Femur (tissue), 1 donor: ENCODE measurements at places on chromosomes 1 and 21.

DNA sequence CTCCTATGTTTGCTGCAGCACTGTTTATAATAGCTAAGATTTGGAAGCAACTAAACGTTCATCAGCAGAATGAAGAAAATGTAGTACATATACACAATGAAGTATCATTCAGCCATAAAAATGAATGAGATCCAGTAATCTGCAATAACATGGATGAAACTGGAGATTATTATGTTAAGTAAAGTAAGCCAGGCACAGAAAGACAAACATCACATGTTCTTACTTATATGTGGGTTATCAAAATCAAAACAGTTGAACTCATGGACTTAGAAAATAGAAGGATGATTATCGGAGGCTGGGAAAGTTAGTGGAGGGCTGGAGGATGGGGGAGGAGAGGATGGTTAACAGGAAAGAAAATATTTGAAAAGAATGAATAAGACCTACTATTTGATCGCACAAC, 1017.6 kb downstream of the KCNT2 start:
- DNase-seq = no peak

- peak; percentile 71 for DNase-seq
Measured at GRCh38 chr1:41673378-41673777, 188.9 kb upstream of the EDN2 start.

- no peak for DNase-seq
Measured at GRCh38 chr1:73784026-73784425, 413.9 kb downstream of the LRRIQ3 start.

DNA sequence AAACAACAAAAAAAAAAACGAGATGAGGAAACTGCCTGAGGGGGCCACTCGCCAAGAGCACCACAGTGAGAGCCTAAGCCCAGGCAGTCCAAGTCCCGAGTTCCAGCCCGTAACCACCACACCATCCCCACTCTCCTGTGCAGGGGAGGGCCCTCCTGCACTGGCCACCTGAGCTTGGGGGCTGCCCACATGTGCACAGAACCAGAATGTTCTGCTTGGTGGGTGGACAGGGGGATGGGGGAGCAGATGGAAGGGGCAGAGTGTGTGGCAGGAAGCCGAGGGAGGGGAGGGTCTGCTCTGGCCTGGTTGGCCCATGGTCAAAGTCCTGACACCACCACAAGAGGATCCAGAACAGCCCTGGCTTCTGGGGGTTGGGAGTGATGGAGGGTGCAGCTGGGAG, 17.6 kb downstream of the ADPRS start:
- peak; percentile 23 for DNase-seq

GRCh38 chr1:205003358-205004131, 39.5 kb upstream of the CNTN2 start:
- DNase-seq = no peak

GRCh38 chr1:172946814-172947507, 103.8 kb downstream of the TNFSF18 start:
- DNase-seq = no peak

- DNase-seq = peak; percentile 79
Measured at GRCh38 chr1:19448491-19449439, 36.6 kb downstream of the CAPZB start.

DNA sequence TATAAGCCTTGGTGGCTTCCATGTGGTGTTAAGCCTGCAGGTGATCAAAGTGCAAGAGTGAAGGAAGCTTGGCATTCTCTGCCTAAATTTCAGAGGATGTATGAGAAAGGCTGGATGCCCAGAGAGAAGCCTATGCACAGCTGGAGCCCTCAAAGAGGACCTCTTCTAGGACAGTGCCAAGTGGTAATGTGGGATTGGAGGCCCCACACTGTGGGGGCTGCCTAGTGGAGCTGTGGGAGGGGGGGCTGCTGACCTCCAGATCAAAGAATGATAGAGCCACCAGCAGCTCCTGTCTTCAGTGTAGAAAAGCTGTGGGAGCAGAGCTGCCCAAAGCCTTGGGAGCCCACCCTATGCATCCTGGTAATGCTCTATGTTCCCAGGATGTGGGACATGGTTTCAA, 1512.7 kb upstream of the TPTE start:
- no peak for DNase-seq

DNA sequence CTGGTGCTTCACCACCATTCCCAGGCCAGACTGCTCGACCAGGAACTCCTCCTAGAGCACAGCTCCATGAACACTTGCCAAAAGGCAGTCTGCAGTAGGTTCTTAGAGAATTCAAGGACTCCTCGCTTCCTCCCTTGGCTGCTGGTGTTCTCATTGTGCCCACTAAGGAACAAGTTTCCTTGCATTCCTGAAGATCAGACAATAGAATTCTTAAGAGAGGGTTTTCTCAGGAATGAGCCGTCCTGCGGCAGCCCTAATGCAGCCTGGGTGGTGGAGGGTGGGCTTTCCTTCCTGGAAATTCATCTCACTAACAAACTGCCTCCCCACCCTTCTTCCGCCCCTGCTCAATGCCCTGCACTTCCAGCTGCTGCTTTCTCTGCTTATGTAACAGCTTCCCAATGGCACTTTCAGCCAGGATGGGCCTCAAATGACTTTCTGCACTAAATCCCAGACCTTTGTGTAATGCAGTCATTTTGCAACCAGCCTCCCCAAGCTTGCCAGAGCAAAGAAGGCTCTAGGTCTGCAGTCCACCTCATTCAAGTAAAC, 287.9 kb downstream of the PLPP3 start:
- DNase-seq = peak; percentile 37

GRCh38 chr1:107871687-107872395, 93.1 kb downstream of the VAV3 start:
- DNase-seq = no peak

- DNase-seq = peak; percentile 65
Measured at GRCh38 chr1:244049162-244050013, 1.7 kb upstream of the ZBTB18 start.

- DNase-seq = no peak
Measured at GRCh38 chr1:167003711-167004110, 14.6 kb downstream of the MAEL start.

- no peak for DNase-seq
Measured at GRCh38 chr1:91894036-91894761, 8.2 kb upstream of the TGFBR3 start.

DNA sequence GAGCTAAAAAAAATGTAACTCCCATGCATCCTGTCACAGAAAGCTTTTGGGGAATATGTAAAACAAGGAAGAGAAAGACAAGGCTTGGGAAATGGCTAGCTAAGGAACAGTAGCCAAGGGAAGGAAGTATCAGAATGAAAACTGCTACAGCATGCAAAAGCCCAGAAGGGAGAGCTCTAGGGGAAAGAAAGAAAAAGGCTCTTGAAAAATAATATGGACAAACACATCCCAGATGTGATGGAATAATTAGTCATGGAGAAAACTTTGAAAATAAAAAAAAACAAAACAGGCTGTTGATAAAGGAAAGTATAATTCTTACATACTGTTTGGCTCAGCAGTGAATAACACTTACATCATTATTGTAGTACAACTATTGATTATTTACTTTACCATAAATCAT, 47.9 kb upstream of the VCAM1 start:
- no peak for DNase-seq

GRCh38 chr21:17416139-17416538, 96.7 kb upstream of the CXADR start:
- DNase-seq = no peak

DNA sequence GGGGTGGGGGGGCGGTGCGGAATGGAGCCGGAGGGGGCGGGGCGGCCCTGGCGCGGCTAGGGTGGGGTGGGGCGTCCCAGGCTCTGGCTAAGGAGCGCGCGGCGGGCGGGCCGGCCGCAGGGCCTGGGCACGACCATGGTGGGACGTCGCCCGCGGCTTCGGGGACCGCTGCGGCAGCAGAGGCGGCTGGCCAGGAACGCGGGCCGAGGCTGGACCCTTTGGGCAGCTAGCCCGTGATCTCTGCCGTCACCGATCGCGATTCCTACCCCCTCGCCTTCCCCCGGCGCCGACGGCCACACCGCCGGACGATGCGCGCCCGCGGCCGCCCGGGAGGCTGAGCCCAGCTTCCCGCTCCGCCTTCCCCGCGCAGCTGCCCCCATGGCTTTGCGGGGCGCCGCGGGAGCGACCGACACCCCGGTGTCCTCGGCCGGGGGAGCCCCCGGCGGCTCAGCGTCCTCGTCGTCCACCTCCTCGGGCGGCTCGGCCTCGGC, at the start of gene MAP3K21:
Gene MAP3K21 (plus strand): TSS at position 74 of the 491 bp plus-strand sequence. CDS start 305 bp downstream, at position 379.
- no peak for DNase-seq

- no peak for DNase-seq
Measured at GRCh38 chr1:15402809-15403450, 6.8 kb upstream of the EFHD2 start.

- DNase-seq = no peak
Measured at GRCh38 chr21:42374864-42375499, 8.6 kb upstream of the TFF1 start.

- DNase-seq = no peak
Measured at GRCh38 chr1:226001088-226001487, 1.9 kb upstream of the SDE2 start.

DNA sequence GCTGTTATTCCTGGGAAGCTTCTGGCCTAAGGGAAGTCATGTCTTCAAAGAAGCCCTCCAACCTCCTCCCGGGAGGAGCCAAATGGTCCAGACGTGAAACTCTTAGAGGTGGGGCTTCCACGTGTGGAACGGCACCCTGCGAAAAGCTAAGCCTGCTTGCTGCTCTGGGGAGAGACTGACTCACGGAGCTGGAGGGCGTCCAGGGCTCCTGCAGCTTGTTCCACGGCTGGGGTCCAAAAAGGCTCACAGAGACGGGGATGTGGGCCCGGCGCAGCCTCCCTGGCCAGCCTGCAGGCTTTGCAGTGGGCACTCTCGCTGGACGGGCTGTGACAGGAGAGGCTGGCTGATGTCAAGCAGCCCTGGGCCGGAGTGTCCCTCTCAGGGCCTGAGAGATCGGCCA, 105.1 kb downstream of the COLGALT2 start:
- DNase-seq = peak; percentile 88

DNA sequence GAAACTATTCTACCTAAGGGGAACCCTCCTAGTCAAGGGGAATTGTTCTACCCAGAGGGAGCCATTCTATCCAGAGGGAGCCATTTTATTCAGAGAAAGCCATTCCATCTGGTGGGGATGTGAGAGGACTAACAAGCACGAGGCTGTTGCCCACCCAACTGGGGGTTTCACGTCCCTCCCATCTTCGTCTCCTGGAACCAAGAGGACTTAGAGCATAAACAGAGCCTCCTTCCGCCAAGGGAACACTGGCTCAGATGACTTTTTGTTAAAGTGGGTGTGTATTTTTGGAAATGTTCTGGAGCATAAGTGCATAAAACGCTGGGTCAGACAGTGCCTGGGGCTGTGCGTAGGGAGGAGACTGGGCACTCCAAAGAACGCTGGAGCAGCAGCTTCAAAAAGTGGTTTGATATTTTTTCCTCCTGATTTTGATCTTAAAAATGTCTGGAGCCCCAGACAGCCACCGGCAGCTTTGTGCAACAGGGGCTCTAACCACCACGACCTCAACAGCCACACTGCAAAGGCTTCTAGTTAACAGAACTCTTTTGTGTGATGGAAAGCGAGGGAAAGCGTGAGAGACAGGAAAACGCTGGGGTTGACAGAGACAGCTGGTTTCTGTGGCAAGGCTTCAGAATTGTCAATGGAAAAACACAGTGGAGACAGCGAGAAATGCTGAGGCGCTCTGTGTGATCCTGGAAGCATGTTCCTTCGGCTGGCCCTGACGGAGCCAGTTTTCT, 363.6 kb upstream of the CAMK1G start:
- DNase-seq = peak; percentile 36

- DNase-seq = no peak
Measured at GRCh38 chr1:210662291-210663050, 333.8 kb downstream of the HHAT start.

- no peak for DNase-seq
Measured at GRCh38 chr1:45654540-45655280, 30.9 kb upstream of the CCDC17 start.

GRCh38 chr1:224619209-224619608, 3.1 kb downstream of the CNIH3 start:
- no peak for DNase-seq

- DNase-seq = no peak
Measured at GRCh38 chr1:14094611-14095400, 394.8 kb downstream of the PRDM2 start.

GRCh38 chr1:58345215-58346035, 201.1 kb downstream of the OMA1 start:
- DNase-seq = no peak

- DNase-seq = no peak
Measured at GRCh38 chr1:26375081-26375480, 2.5 kb upstream of the ZNF683 start.

GRCh38 chr1:233796146-233796783, 108.2 kb upstream of the SLC35F3 start:
- DNase-seq = no peak

DNA sequence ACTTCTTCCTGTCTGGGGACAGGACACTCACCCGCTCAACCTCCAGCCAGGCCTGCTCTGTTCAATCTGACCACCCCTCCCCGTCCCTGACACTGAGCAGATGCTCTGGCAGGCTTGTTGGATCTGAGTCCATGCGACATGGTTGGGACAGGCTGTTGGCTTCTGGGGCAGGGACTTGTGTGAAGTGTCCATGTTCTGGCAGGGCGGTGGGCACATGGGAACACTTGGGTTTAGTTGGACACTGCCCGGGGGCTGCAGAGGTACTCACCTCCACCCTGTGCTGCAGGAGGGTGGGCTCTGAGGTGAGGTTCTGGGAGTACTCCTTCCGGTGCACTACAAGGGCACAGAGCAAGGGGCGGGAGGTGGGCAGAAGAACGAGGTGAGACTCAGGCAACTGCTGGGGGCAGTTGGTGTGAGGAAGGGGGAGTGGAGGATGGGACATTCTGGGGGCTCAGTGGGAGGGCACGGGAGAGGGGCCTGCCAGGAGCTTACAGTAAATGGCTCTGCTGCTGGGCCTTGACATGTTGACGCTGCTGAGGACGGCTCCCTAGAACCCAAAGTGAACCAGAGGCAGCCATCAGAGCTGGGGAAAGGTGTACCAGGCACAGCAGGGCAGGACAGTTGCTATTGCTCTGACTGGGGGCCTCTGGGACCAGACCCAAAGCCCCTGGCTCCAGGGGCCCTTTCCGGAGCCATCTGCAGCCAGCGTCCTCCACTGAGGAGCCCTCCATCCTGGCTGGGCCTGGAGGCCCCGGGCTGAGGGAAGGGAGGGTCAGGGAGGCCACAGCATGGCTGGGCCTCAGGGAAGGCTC, 2.3 kb downstream of the EPS8L3 start:
- peak; percentile 19 for DNase-seq

DNA sequence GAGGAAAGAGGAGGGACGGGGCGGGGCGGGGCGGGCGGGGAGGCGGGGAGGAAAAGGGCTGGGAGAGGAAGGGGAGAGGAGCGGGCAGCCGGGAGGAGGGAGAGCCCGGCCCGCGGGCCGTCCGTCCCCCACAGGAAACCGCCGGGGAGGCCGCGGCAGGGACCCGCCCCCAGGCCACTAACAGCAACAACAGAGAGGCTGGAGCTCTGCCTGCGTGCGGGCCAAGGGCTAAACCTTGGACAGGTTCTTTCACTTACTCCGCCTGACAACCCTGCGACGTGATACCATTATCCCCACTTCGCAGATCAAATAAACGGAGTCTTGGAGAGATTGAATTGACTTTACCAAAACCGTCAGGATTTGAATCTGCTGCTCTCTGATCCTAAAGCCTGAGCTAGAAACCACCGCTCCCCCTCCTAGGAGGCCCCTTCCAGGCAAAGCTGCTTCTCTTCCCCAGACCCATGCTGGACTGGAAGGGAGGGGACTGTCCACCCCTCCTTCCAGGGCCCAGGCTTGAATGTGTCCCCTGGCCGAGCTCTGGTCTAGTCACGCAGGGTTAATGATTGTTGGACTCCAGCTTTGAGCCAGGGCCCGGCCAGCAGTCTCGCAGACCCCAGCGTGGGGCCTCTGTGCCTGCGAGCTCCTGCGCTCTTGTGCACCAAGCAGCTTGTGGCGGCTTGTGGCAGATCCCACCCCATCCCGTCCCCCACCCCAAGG, at the start of gene EVA1B:
Gene EVA1B (minus strand): TSS at position 10 of the 717 bp plus-strand sequence. CDS start 608 bp downstream, outside the sequence.
- peak; percentile 94 for DNase-seq

GRCh38 chr1:182968151-182968741, 15.3 kb upstream of the SHCBP1L start:
- DNase-seq = no peak
